ENCODE measurements at places on chromosomes 5 and 9.

- DNase-seq = no peak
Measured at GRCh38 chr5:150217038-150217437, 27.2 kb downstream of the SLC6A7 start.

DNA sequence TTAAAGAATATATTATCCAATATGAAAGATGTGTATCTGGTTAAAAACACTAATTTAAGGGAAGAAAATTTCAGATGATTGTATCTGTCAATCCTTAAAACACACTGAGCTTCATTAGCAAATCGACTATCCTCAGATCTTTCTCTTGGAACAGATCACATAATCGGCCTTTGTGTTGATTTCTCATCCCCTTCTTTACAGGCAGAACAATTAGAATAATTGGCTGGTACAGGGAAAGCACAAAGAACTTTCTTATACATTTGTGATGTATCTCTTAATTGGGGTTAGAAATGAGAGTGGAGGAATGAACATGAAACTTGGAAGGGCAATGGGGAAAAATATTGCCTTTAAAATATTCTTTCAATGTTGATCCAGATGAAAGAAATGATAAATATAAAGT lies 662.1 kb downstream of the TLE4 start:
- DNase-seq = no peak

GRCh38 chr9:108978205-108978604 lies 35.1 kb downstream of the CTNNAL1 start:
- DNase-seq = no peak

DNA sequence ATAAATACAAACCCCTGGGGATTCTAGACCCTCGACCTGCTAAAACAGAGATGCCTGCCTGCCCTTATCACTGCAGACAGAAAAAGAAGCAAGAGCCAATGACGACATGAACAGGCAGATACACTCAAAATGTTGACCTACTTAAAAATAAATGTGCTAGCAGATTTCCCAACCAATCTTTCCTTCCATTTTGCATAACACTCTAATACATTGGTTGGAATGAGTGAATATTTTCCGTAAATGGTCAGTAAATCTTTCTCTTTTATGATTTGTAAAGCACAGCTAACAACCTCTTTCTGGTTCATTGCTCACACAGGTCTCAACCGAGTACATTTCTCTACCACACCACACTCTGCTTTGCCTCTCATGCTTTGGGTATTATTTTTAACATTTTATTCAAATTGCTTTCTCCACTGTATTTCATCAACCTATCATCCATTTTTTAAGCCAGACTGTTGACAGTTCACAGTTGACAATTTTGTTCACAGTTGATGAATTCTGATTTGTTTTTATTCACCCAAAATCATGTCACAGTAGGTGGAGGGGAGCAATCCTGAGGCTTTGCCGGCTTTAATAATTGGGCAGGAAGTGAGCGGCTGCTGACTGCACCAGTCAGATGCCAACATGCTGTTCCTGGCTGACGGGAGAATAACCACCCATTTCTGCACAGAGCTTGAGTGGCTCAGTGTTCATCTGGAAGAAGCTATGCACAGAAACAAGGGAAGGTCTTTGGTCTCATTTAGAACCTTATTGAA lies 426.6 kb downstream of the SPOCK1 start:
- DNase-seq = no peak

GRCh38 chr5:176541338-176542134 lies 4.3 kb upstream of the RNF44 start:
- peak; percentile 67 for DNase-seq

DNA sequence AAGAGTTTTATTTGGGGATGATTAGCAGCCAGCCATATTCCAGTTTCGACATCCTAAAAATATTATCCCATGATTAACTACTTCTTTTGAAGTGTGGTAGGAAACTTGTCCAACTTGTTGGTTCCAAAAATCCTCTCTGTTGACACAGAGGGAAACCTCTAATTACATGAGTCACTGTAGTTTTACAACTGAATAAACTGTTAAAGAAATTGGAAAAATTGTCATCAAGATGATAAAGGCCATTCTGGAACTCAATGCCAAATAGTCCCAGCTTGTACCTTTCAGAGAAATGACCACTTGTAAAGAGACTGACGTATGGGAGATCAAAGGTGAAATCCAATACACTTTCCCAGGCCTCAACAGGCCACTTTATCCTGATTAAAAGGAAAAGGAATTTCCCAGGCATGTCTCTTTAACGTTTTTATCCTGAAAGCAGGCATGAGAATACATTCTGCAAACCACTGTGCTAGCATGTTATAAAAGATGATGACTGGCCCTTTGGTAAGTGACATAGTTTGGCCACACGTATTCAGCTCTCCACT lies 261.6 kb downstream of the GLIS3 start:
- no peak for DNase-seq

DNA sequence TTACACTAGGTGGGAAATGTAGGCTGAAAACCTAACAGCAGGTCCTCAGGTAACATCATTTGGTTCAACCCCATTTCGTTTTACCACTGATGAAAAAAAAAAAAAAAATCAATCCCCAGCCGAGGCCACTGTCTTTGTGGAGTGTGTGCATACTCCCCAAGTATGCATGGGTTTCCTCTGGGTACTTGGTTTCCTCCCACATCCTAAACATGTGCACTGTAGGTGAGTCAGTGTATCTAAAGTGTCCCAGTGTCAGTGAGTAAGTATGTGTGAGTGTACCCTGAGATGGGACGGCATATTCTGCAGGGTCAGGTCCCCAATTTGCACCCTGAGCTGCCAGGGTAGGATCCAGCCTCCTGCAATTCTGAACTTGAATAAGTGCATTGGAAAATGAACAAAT lies 966.5 kb upstream of the DMAC1 start:
- no peak for DNase-seq

DNA sequence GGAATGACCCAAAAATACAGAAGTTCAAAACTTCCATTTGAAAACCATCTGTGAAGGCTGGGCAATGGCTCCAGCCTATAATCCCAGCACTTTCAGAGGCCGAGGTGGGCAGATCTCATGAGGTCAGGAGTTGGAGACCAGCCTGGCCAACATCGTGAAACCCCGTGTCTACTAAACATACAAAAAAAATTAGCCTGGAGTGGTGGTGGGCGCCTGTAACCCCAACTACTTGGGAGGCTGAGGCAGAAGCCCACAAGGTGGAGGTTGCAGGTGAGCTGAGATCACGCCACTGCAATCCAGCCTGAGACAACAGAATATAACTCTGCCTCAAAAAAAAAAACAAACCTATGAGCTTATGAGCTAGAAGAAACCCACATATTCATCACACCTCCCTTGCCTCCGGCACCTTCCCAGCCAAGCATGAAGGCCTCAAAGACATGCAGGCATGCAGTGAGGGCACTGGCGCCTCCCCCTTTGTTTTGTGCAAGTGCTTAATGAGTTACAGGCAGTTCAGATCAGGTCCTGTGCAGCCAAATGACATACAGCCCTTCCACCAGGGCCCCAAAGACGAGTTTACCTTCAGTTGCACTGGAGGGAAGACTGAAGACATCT lies 9.9 kb downstream of the HNRNPH1 start:
- no peak for DNase-seq

DNA sequence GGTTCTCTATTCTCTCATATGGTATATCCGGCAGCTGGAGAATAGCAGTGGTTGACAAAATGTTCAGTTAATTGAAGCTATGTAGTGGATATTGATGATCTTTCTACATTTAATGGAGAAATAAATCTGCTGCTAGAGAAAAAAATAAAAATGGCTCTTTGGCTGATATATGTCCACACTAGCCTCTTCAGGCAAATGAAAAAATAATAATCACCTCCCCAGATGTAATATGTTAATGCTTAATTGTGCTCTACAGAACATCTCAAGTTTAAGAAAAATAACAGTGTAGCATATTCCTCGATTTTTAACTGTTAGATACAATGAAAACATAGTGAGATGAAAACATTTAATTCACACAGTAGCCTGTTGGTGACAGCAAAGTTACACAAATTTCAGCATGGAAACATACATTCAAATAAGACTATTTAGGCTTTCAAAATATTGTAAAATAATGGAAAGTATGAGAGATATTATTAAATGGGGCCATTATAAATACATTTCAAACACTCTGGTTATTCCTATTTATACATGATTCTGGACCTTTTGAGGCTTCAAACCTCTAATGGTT lies 543.0 kb downstream of the MAT2B start:
- no peak for DNase-seq

- peak; percentile 23 for DNase-seq
Measured at GRCh38 chr5:3595006-3595961, at the start of gene IRX1. IRX1 (plus strand) TSS chr5:3595832; CDS start chr5:3596106, 274 bp downstream.

GRCh38 chr5:455806-456205 lies 12.8 kb downstream of the EXOC3 start:
- no peak for DNase-seq
